Stimulated activated CD8-positive, alpha-beta memory T cell treated with anti-CD3 and anti-CD28 coated beads, Interleukin-12 subunit alpha, Interleukin-12 subunit beta, amount 100 ng/mL, for 1 hour (primary cell): ENCODE measurements at places on chromosomes 1 and 21.

- DNase-seq, result no peak
Observed at GRCh38 chr21:39340687-39341086, 8.2 kb downstream of the HMGN1 start.

DNA sequence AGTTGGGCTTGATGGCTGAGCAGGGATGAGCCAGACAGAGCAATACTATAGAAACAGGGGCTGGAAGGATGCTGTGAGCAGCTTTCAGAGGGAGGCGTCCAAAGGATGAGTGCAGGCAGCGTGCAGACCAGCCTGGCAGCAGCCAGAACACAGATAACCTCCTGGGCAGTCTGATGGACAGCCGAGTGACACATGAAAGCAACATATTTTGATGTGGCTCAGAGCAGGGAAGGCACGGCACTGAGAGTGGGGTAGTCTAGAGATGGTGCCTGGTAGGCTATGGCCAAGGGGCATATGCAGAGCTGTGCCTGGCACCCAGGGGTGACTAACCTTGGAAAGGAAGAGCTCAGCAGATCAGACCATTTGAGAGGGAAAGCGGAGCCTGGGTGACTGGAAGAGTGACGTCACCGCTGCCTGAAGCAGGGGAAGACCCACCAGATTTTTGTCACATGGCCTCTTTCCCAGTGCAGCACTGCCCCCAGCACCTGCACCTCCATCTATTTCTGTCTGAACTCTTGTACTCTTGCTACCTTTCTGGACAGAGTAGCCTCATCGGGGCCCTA is 3.6 kb downstream of the PINK1 start:
- DNase-seq, result no peak

DNA sequence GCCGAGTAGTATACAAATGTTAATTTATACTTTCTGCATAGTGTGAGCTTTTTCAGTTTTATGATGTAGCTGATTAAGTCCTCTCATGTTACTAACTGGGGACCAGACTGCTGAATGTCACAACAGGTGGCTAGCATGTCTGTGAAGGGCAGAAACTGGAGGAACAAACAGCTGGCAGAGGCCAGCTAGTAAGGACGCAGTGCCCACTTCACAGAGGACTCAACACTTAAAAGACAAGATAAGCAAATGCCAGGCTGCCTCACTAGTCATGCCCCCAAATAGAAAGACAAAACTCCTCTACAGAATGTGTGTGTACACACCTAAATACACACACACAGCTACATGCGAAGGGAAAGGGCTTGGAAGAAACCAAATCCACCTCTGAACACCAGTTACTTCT is 73.8 kb upstream of the ZNF678 start:
- DNase-seq, result no peak

- no peak for DNase-seq
Observed at GRCh38 chr1:181430015-181430885, 53.1 kb upstream of the CACNA1E start.

DNA sequence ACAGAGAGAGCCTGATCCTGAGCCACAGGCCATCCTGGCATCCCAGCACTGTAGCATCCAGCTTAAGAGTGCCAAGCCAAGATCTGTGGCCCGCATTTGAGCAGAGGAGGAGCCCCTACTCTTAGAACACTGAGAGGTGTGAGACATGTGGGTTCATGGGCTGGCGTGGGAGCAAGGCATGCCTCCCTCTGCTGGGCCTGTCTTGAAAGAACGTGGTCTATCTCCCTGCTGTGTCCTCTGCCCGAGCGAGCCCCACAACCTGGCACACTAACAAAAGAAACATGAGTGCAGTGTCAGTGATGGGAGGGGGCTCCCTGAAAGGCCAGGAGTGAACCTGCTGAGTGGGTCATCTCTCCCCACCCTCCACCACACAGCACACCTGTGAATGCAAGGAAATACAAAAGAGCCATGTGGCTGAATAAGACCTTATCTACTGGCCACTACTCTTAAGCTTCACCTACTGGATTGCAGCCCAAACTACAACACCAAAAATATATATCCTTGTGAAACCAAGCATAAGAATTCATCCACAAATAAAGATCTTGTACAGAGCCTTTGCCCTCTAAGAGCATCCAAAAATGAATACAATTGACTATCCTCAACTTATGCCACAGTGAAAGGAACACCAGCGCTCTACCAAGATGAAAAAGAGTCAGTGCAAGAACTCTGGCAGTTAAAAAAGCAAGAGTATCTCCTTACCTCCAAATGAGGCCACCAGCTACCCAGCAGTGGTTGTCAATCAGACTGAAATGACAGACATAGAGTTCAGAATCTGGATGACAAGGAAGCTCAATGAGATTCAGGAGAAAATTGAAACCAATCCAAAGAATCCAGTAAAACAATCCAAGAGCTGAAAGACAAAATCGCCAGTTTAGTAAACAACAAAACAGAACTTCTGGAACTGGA is 259.4 kb upstream of the DAB1 start:
- DNase-seq, result no peak

DNA sequence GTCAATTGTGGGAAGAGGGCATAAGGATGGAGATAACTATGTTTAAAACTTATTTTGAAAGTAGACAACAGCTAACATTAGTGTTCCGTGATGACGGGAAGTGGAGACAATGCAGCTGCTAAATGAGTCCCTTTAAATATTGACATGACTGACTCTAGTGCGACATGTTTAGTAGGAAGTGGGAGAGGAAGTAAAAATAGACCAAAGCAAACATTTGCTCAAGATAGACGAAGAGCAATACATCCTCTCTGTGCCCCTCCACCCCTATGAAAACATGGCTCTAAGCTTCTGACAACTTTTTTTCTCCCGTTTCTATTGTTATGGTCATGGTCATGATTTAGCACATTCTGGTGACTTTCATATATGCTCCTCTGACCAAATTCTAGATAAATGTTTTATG is 60.0 kb upstream of the HMCN1 start:
- no peak for DNase-seq

GRCh38 chr1:201214461-201214860 is 23.8 kb downstream of the IGFN1 start:
- no peak for DNase-seq

DNA sequence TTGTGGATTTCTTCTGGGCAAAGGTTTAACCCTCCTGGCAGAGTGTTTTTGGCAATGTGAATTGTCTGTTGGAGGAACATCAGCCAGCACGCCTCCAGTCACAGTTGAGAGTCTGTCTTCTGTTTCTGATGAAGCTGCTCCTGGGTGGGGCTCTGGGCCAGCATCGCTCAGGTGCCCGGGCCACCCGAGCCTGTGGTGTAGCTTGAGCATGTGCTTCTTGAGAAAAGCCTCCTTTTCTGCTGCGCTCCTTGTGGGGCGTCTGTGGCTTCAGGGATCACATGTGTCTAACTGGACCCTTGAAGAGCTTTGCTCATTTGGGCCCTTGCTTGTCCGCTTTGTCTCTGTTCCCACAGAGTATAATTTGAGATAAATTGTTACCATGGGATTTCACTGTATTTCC is 7.2 kb downstream of the RER1 start:
- DNase-seq, result no peak

DNA sequence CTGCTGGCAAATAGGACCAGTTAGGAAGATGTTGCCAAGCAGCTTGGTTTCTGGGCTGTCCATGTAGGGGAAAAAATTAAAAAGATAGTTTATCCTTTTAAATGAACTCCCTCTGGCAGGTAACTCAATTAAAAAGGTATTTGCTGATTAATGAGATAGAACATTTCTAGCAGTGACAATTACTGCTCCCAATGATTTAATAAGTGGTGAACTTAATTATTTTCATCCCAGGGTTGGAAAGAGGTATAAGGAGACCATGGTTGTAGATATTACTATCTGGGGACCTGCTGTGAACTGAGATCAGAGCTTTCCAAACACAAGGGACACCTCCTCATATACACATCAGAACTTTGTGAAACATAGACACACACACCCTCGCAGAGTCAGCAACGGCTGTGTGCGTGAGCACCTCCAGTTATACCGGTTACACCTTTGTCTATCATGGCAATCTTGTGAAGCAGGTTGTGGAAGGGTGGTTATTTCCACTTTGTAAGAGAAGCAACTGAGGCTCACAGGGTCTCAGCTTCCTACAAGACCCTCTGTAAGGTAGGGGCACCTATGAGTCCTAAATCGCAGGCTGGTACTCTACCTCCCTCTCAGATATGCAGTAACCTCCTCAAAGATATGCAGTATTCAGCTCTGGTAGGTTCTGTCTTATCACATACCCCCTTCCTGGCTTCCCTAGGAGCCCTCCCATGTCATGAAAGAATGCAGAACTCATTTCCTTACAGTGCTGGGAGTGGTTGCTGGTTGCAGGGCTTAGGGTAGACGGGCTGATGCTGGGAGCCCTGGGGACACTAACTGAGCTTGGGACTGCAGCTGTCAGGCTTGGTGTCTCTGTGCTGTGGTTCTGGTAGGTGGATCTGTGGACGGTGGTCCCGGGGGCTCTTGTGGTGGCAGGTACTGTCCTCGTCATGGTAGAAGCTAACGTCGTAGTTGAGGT is 18.5 kb upstream of the MAGOH start:
- no peak for DNase-seq

DNA sequence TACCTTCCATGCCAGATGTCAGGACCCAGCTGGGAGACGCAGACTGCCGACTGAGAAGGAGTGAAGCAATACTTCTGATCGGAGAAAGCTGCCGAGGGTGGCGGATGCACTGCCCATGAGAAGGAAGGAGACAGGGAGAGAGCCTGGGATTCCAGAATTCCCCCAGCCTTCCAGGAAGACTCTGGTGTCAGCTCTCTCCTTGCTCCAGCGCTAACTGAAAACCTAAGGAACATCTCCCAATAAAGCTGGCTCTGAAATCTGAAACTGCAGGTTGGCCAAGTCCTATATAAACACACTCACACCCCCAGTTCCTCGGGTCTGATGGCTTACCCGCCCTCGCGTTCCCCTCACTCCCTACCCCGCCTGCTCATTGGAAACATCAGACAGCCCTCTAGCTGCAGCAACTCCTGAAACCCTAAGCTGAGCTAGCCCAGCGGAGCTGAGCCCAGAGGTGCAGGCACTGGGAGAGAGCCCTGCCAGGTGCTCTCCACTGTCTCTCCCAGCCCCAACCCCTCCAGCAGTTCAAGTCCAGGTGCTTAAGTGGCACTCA is 52.3 kb downstream of the PLEKHA6 start:
- DNase-seq, result no peak

GRCh38 chr1:31112266-31112935 is 46.9 kb upstream of the PUM1 start:
- no peak for DNase-seq

- no peak for DNase-seq
Observed at GRCh38 chr1:79819140-79819539, 812.6 kb upstream of the ADGRL4 start.

- DNase-seq, result no peak
Observed at GRCh38 chr1:23692308-23692871, 784 bp downstream of the RPL11 start.

GRCh38 chr1:185969028-185969427 is 234.8 kb downstream of the HMCN1 start:
- no peak for DNase-seq

DNA sequence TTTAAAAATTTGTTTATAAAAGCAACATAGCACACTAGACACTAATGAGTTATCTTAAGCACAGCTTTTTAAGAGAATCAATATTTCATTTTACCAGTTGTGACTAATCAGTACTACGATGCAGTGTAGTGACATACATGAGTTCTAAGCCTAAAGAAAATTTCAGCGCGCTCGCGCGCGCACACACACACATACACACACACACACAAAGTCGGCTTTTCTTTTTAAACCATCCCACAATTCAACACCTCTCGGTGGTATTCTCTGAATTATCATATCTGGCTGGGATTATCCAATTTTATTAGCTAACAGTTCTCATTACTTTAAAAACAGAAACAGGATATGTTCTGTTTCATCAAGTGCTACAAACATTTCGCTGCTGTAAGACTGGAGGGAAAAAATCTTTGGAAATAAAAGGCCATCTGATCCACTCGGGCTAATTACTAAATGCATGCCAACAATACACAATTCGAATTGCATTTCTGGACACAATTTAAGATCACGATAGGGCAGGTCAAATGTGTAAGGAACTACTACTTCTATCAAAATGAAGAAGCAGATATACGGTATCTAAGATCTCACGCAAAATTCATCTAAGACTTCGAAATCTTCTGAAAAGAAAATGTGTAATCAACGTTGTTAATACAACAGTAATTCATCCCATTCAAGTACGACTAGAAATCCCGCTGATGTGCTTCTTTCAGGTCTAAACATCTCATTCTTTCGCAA is 1.2 kb downstream of the TUT4 start:
- DNase-seq, result peak; percentile 13

DNA sequence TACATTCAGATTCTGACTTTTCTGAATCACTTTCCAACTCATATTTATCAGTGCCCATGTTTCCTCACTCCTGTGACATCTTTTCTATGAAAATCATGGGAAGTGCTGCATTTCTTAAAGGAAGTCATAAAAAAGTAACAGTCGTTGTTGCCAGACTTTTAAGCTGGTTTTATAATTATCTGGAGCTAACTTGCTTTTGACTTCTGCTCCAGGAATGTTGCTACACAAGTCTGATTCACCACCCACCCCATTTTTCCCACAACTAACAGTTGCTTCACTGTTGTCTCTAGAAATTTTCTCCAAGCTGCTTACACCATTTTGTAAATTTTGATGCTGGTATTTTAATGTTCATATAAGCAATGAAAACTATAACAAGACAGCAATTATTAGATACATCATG is 12.2 kb downstream of the FCRLB start:
- no peak for DNase-seq

GRCh38 chr1:176795929-176796328 is 333.0 kb downstream of the PAPPA2 start:
- no peak for DNase-seq

GRCh38 chr1:17529381-17529780 is 10.1 kb upstream of the ARHGEF10L start:
- no peak for DNase-seq

DNA sequence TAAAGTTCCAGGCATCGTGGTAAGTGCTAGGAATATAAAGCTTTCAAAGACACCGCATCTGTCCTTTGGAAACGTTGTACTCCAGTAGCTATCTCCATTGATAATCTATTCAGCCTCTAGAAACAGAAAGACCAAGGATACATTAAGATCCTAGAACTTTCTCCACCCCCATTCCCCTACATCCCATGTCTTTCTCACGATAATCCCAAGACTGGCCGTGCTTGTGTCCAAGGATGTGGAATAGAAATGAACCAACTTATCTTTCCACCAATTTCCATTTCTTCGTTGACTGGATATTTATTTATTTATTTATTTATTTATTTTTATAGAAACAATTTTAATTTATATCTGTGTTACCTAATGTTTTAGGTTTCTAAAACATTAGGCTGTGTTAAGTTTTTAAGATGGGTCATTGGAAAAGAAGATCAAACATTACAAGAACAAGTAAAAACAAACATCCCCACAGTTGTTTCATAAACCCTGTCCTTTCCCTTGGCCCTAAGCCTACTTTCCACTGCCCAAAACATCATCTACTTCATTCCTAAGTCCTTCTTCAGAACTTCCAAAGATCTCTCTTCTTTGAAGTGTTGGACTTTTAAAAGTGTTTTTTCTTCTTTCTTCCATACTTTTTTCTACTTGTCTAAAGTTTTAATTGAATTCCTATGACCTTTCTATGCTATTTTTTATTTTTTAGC is 39.7 kb downstream of the LRRC8C start:
- DNase-seq, result no peak
